ENCODE measurements at places on chromosomes 3 and 15. TPM values are rescaled to one million over a fixed set of nuclear protein-coding genes. Genes with fewer than 3 reads are reported as not detected.

Gene GP9
- not detected for total RNA-seq

Gene LMCD1
- 0.33 TPM for total RNA-seq

Gene SLC2A2
- not detected for total RNA-seq

Gene CCR9
- 25.0 TPM for total RNA-seq

Gene SYNPR
- total RNA-seq, result not detected

Gene MYD88
- total RNA-seq, result 32.2 TPM

Gene STRIT1
- not detected for total RNA-seq

Gene PLA2G4E
- not detected for total RNA-seq

Gene RRP9
- total RNA-seq, result 8.3 TPM

Gene KIF7
- total RNA-seq, result 0.39 TPM

Gene NR1I2
- total RNA-seq, result not detected
